GM23248 (cell line): ENCODE measurements at places on chromosomes 16 and 17.
A peak's percentile ranks its signal among the peaks of the same experiment; 100 is the strongest.

DNA sequence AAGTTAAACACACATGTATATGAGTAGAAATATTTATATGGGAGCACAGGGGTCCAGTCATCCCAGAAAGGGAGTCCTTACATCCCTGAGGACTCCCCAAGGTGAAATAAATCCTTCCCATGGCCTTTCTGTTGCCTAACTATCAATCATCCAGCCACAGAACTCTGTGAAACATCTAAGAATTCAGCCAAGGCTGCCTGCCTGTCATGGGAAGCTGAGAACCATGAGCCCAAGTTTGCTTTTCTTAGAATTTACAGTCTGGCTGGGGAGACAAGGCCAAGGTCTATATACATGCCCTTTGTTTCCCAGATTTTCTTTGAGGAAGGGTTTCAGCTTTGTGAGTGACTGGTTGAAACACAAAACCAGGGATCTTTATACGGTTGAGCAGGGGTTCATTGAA, 15.8 kb downstream of the MYL4 start:
- H3K27ac ChIP-seq, result peak overlapping the region; percentile 48
- no peaks in the 10 kb centered on the region for H3K36me3 ChIP-seq
- no peaks in the 10 kb centered on the region for H3K27me3 ChIP-seq
- DNase-seq, result peak; percentile 18
- no peak overlapping the region for H3K4me3 ChIP-seq

DNA sequence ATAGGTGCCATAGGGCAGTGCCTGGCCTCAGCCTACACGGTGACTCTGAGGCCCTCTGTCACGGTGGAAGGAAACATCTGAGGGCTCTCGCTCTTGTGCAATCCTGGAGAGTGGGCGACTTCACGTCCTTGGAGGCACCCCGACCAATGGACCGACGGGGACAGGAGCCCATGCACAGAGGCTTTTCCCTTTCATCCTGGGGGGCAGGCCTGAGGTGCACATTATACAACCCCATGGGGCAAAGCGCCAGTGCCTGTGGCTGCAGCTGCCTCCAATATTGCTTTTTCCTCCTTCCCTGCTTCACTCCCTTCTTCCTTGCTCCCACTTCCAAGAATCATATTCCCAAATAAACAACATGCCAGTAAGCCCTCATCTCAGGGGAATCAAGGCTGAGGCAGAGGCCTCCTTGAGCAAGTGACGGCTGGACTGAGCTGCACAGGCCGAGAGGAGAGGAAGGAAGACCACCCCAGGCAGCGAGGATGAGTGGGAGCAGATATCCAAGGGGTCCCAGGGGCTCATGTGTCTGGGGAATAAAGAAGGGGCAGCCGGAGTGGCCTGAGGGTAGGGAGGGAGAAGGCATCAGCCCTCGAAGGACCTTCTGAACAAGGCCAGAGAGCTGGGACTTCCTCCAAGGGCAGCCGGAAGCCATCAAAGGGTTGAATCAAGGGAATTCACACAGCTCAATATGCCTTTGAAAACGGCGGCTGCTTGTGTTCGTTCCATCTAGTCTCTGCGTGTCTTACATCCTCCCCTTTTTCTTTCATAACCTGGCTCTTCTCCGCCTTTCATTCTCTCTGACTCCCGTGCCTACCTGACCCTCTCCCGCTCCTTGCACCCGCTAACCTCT, 42.6 kb upstream of the RPL38 start:
- H3K36me3 ChIP-seq, result no peaks in the 10 kb centered on the region
- no peaks in the 10 kb centered on the region for H3K4me1 ChIP-seq
- H3K4me3 ChIP-seq, result no peak overlapping the region
- H3K27ac ChIP-seq, result no peak overlapping the region
- H3K27me3 ChIP-seq, result no peaks in the 10 kb centered on the region
- DNase-seq, result no peak

- H3K27ac ChIP-seq, result peak overlapping the region; percentile 57
- H3K36me3 ChIP-seq, result no peaks in the 10 kb centered on the region
- H3K4me3 ChIP-seq, result peak overlapping the region; percentile 41
- H3K4me1 ChIP-seq, result peaks cover 29% of the 10 kb centered on the region
These were observed 27.5 kb downstream of the ZFHX3 start for GRCh38 chr16:73020409-73020884.

- no peaks in the 10 kb centered on the region for H3K36me3 ChIP-seq
- no peaks in the 10 kb centered on the region for H3K4me1 ChIP-seq
- no peak overlapping the region for H3K27ac ChIP-seq
- DNase-seq, result no peak
- no peak overlapping the region for H3K4me3 ChIP-seq
These were observed 217.8 kb upstream of the PMFBP1 start for GRCh38 chr16:72389791-72390190.

GRCh38 chr16:81688182-81688581, 90.9 kb upstream of the PLCG2 start:
- no peaks in the 10 kb centered on the region for H3K4me1 ChIP-seq
- no peak overlapping the region for H3K4me3 ChIP-seq
- no peaks in the 10 kb centered on the region for H3K36me3 ChIP-seq
- H3K27me3 ChIP-seq, result no peaks in the 10 kb centered on the region

- H3K4me3 ChIP-seq, result no peak overlapping the region
- no peaks in the 10 kb centered on the region for H3K36me3 ChIP-seq
- no peak overlapping the region for H3K27ac ChIP-seq
- no peak for DNase-seq
These were observed 208.0 kb upstream of the C17orf78 start for GRCh38 chr17:37167756-37168155.

DNA sequence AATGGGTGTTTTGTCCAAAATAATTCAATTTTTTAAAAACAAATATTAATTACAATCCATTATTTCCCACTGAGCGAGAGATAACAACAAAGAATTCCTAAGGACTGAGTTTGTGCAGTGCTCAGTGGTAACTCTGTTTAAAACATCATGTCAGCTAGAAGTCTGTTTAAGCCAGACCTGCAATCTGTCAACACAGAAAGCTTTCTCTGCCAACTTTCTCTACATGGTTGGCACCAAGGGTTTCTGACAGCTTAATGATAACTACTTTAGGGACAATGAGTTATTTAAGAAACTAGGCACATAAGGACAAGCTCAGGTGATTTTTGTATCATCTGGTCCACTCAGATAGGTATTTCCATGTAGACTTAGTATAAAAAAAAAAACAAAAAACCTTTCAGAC, 81.8 kb downstream of the WDR59 start:
- no peaks in the 10 kb centered on the region for H3K27me3 ChIP-seq
- H3K36me3 ChIP-seq, result peaks cover 11% of the 10 kb centered on the region; the same call in 1 of the 2 replicates
- no peak for DNase-seq
- H3K4me1 ChIP-seq, result no peaks in the 10 kb centered on the region

- peak; percentile 98 for DNase-seq
- H3K36me3 ChIP-seq, result no peaks in the 10 kb centered on the region
- H3K4me3 ChIP-seq, result 0 out of 2 replicates have a peak overlapping the region, but pooled peaks have one; percentile 18
- H3K27me3 ChIP-seq, result no peaks in the 10 kb centered on the region
These were observed 47.4 kb downstream of the AXIN2 start for GRCh38 chr17:65514082-65514481.

GRCh38 chr17:55479903-55480302, 31.3 kb downstream of the SMIM36 start:
- H3K36me3 ChIP-seq, result no peaks in the 10 kb centered on the region
- no peak overlapping the region for H3K27ac ChIP-seq
- no peak for DNase-seq
- no peaks in the 10 kb centered on the region; the same call in 1 of the 2 replicates for H3K27me3 ChIP-seq
- no peaks in the 10 kb centered on the region for H3K4me1 ChIP-seq

DNA sequence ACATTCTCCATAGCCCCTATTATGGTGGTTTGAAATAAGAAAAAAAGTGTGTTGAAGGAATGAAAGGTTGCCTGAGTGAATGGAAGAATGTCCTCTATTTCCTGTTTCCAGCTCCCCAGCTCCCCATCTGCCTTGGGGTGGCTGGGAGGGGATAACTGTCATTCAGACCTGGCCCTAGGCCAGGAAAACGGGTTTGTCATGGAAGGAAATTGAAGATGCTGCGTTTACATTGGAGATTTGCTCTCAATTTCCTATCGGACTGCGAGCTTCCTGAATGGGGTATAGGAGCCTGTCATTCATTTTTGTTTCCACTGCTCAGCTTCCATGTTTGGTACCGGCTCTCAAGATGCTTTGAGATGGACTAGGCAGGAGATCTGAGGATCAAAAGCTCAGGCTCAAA, 2.2 kb upstream of the FZD2 start:
- no peak for DNase-seq
- H3K27me3 ChIP-seq, result no peaks in the 10 kb centered on the region
- H3K4me3 ChIP-seq, result no peak overlapping the region
- H3K36me3 ChIP-seq, result no peaks in the 10 kb centered on the region
- peaks cover 12% of the 10 kb centered on the region for H3K4me1 ChIP-seq

- H3K4me1 ChIP-seq, result no peaks in the 10 kb centered on the region
- no peak overlapping the region for H3K27ac ChIP-seq
- no peak for DNase-seq
- H3K27me3 ChIP-seq, result no peaks in the 10 kb centered on the region
- H3K36me3 ChIP-seq, result no peaks in the 10 kb centered on the region
These were observed 184.6 kb upstream of the WSB1 start for GRCh38 chr17:27109346-27109745.

- no peaks in the 10 kb centered on the region for H3K27me3 ChIP-seq
- H3K4me1 ChIP-seq, result peaks cover 5% of the 10 kb centered on the region; the same call in 1 of the 2 replicates
- peak; percentile 64 for DNase-seq
- H3K4me3 ChIP-seq, result no peak overlapping the region
These were observed 73.3 kb downstream of the XYLT1 start for GRCh38 chr16:17397499-17397891.

- H3K36me3 ChIP-seq, result peaks cover 30% of the 10 kb centered on the region; the same call in 1 of the 2 replicates
- DNase-seq, result no peak
These were observed 22.6 kb upstream of the ITGB4 start for GRCh38 chr17:75698659-75699058.

- H3K4me1 ChIP-seq, result peaks cover 9% of the 10 kb centered on the region
- H3K27me3 ChIP-seq, result peaks cover 13% of the 10 kb centered on the region; the same call in 1 of the 2 replicates
- H3K4me3 ChIP-seq, result no peak overlapping the region
These were observed 24.3 kb downstream of the HSD17B2 start for GRCh38 chr16:82059161-82059982.

DNA sequence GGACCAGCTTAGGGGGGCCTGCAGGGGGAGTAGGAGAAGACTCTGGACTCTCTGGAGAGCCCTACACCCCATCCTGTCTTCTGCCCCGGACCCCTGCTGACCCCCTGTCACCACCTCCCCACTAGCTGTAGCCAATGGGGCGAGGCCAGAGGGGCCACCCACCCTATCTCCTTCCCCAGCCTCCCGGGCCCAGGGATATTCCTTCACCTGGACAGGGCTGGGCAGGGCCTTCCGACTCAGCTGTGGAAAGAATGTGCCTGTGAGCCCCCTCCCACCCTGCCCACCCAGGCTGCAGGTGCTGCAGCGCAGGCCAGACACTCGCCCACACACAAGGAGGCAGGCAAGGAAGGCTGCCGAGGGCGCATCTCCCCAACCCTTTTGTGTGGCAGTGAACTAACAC, 23.0 kb downstream of the TSPOAP1 start:
- no peak overlapping the region for H3K27ac ChIP-seq
- DNase-seq, result no peak
- no peaks in the 10 kb centered on the region; the same call in 1 of the 2 replicates for H3K27me3 ChIP-seq
- no peak overlapping the region for H3K4me3 ChIP-seq
- H3K4me1 ChIP-seq, result no peaks in the 10 kb centered on the region
